ENCODE measurements at places on chromosomes 4 and X.

GRCh38 chr4:26140150-26140898, 180.5 kb upstream of the RBPJ start:
- no peak for DNase-seq

DNA sequence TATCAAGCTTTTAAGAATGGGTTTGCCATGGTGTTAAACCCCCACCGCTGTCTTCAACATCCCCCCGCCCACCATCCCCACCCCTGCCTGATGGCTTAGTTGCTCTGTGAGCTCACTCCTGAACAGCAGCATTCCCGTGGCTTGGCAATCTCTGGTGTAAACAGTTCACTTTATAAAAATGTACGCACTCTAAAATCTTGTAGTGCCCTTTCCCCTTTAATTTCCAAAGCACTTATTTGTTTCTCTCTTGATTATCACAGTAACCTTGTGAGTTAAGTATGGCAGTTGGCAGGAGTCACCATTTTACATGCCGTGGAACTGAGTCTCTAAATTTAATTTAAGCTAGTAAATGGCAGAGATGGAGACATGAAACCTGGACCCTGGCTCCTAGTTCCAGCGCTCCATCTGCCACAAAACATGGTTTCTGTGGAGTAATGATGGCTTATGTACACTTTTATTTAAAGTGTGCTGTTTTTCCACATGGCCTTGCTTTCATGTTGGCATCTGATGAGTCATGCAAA, 123.1 kb downstream of the AFF1 start:
- DNase-seq, result no peak

DNA sequence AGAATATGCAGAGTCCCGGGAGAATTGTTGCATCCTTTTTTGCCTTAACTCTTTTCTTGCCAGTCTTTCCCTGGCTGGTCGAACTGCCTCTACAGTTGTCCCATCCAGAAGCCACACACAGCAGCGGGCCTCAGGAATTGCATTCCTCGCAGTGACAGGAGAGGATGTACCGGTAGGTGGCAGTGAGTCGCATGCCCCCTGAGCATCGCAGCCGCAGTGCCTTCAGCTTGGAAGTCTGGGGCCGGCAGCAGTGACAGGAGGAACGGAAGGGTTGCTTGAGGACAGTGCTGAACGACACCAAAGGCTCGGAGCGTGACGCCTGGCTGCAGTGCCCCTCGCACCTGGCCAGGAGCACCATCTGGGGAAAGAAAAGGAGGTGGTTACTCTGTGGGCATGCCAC, 23.5 kb downstream of the NDP start:
- no peak for DNase-seq

DNA sequence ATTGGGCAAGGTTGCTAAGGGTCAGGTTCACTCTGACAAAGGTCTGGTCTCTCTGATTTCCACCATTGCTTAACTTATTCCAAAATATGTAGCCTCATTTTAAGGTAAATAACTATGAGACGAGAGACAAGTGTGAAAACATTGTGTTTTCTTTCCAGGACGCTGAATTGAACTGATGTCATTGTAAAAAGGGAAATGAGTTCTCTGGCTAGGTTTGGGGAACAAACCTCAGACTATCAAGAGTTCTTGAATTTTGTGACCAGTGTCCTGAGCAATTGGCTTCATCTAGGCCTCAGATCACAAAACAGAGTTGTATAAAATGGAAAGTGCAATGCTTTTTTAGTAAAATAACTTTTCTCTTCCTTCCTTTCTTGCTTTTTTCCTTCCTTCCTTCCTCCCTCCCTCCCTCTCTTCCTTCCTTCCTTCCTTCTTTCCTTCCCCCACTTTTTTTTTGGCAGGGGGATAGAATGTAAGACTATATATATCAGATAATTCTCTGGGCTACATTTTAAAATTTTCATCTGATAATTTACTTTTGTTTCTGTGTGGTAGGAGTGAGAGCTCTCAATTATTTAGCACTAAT, 30.8 kb upstream of the CXCL8 start:
- DNase-seq, result no peak

DNA sequence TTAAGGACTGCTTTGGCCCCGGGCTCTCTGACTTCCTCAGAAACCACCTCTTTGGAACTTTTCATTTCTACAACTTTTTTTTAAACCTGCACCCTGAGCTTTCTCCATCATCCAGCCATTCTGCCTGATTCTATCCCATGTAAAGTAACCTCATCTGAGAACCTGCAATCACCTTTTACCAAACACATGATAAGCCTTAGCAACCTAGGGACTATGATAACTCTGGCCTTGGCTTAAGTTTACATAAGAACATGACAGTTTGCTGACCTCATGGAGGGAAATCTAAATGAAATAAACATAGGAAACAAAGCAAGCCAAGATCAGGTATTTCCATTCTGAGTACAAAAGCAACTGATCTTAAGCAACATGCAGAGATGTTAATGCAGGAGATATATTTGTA, 15.7 kb upstream of the TMEM150C start:
- no peak for DNase-seq
